ENCODE measurements at places on chromosomes 5 and 9.

DNA sequence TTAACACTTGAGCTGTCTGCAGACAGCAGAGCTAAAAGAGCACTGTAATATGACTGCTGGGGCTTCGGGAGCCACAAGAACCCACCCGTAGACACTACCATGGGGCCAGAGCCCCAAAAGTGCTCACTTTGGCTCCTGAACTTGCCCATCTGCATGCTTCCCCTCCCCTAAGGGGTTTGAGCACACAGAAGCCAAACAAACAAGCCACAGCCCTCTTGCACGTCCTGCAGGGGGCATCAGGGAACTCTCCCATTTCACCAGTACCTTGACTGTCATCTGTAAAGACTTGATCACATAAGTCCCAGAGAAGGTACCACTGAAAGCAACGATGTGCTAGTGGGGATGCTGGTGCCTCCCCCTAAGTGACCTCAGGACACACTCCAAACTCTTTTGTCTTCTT is 681.8 kb downstream of the SEMA5A start:
- peak; percentile 74 for DNase-seq

GRCh38 chr5:71586052-71586940 is 844 bp upstream of the MCCC2 start:
- no peak for DNase-seq

DNA sequence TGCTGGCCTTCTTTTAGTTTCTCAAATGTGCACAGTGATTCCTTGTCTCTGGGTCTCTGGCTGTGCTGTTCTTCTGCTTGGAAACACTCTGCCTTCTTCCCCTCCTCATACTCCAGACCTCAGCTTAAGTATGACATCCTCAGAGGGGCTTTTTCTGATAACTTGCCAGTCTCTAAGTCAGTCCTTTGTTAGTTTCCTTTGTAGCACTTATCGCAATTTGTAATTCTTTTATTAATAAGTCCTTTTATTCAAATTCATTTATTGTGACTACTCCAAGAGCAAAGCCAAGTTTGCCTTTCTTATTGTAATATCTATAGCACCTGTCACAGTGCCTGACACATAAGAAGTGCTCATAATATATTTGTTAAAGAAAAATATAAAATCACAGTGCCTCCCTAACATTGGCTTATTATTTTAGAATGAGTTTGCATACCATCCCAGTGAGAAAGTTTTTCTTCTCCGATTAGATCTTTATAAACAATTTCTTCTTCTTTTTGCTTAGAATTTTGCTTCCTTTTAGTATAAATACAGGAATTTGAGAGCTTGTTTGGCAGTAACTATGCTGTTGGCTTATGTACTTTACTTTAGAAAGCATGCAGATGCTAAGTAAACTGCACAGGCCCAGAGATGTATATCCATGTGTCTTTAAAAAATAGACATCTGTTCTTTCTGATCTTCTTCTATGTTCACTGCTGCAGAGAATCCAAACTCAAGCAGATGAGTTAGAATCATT is 198.0 kb downstream of the GAS1 start:
- DNase-seq, result no peak

- no peak for DNase-seq
These were observed 2.2 kb upstream of the TOPORS start for GRCh38 chr9:32554591-32554990.

DNA sequence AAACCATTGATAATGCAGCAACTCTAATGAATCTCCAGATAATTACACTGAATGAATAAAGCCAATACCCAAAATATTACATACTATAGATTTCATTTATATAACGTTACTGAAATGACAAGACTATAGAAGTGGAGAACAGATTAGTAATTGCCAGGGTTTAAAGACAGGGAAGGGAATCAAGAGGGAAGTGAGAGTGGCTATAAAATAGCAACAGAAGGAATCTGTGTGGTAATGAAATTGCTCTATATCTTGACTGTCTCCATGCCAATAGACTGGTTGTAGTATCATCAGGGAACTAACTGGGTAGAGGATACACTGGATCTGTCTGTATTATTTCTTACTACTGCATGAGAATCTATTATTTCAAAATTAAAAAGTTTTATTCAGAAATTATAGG is 396.5 kb upstream of the RPS23 start:
- no peak for DNase-seq

Measured in islet precursor cell (in vitro differentiated cells).